ENCODE measurements at places on chromosomes 3 and 15.

DNA sequence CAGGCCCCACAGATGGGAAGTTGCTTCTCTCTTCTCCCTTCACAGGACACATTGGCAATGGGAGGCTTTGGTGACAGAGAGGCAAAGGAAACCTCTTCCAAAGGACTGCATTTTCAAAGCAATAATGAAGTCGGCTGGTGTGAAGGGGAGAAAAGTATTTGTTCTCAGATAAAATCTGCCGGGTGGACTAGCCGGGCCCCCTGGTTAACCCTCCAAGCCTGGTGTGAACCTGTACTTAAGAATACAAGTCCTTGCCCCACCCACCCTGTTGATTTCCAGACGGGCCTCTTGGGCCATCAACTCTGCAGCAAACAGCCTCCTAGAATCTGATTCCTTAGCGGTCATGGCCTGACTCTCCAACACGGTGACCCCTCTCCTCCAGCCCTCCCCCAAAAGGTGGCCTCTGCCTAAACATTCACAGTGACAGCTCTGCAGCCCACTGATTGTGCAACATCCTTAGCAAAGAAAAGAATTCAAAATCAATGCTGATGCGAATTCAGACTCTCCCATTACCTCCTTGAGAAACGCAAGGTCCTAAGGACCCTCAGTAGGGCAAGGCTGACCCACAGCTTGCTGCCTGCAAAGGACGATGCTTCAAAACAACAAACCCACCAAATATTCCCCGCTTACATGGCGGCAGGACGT is 9.9 kb downstream of the TLE3 start:
- DNase-seq = no peak

DNA sequence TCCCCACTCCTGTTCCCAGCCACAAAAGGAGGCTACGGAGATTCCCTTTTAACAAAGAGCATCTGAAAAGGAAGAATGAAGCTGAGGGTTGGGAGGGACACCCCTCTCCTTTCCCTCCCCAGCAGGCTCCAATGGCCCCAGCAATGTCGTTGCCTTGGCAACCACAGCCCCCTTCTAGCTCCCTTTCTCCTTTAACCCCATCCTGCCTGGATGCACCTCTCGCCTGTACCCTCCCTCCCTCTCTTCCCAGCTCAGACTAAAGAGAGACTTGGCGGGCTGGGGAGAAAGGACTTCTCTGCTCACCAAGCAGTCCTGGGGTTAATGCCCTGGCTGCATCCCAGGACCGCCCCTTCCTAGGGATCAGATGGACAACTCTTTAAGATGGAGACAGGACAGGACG is 7.1 kb upstream of the RPL29 start:
- DNase-seq = no peak

GRCh38 chr3:110165370-110165743 is 828.0 kb upstream of the DPPA4 start:
- no peak for DNase-seq

- no peak for DNase-seq
Observed at GRCh38 chr3:127490271-127491023, 100.1 kb downstream of the TPRA1 start.

- no peak for DNase-seq
Observed at GRCh38 chr3:156098437-156099035, 21.8 kb upstream of the KCNAB1 start.

DNA sequence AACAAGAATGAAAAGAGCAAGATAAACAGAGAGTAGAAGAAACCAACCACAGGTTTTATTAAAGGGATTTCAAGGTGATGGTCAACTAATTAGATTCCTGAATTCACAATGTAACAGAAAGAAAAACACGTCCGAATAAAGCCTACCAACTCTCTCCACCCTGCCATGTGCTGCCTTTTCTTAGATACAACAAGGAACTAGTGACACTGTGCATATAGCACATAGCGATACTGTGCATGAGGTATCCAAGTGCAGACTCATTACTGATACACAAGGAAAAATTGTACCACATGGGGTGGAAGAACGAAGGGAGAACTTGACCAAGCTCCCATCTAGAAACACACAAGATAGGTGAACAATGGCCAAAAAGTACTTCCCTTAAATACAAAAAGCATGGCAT is 154.6 kb downstream of the MAGI1 start:
- DNase-seq = no peak

DNA sequence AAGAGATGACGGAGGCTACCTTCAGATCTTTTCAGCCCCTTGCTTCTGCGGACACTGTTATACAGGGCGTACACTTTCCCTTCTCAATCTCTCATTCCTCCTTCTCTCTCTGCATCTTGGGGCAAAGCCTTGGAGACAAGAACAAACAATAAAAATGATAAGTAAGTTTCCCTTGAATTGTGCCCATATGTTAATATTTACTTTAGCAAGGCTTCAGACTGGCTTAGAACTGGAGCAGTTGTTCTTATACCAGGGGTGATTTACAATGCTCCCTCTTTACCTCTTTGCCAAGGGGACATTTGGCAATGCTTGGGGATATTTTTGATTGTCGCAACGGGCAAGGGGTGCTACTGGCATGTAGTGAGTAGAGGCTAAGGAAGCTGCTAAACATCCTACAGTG is 29.4 kb downstream of the TIMMDC1 start:
- no peak for DNase-seq

DNA sequence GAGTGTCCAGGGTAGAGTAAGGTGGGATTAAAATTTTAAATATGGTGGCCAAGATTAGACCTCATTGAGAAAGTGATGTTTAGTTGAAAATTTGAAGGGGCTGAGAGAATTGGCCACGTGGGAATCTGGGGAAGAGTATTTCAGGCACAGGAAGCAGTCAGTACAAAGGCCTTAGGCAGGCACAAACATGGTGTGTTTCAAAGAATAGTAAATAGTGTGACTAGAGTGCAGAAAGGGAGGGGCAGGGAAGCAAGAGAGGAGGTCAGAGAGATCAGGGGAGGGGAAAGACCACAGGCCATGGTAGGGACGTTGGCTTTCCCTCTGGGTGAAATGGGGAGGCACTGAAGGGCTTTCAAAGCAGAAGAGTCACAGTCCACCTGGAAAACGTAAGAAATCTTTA is 36.6 kb upstream of the POMGNT2 start:
- DNase-seq = no peak

All from activated naive CD8-positive, alpha-beta T cell treated with anti-CD3 and anti-CD28 coated beads, Interleukin-2, amount 50 U/mL, for 24 hours (primary cell).